ENCODE measurements at places on chromosomes 4 and X.

DNA sequence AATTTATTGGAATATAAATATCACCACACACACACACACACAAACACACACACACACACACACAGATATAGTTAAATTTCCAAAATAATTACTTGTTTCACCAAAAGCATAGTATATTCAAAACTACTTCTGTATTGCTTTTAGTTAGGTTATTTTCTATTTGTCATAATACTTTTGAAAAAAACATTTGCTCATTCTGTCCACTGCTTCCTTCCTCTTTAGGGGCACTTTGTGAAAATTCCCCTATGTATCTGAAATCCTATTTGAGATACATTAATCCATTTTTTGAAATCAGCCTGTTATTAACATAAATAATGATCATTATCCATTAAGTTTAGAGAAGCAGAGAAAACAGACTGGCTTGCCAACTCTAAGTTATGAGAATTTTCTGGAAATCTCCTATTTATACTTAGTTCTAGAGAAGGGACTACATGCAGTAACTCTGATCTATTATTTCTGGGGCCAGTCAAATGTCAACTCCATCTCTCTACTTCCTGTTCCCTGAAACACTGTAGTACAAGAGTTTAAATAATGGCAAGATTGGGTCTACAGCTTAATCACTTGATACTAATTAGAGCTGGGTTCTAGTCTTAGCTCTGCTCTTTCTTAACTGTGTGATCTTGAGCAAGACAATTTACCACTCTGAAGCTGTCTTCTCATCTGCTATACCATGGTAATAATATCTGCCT lies 54.4 kb upstream of the GPR174 start:
- DNase-seq, result no peak

- DNase-seq, result no peak
These were observed 19.3 kb downstream of the CCDC158 start for GRCh38 chr4:76401654-76402053.

GRCh38 chr4:185743722-185744487 lies 68.1 kb downstream of the SORBS2 start:
- DNase-seq, result no peak

DNA sequence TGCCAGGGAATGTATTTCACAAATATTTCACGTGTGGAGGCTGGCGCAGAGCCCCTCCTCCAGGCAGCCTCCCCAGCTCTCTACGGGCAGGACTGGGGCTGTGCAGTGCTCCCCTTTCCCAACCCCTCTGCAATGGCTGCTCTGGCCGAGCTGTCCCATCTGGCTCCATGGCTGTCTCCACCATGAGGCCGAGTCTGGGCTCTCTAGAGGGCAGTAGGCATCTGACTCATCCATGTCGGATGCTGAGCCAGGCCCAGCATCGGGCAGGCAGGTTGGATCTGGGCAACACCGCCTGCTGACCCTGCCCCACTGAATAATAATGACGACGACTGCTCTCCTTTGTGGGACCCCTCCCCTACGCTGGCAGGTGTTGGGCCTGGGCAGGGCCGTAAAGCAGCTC lies 11.0 kb upstream of the SH3TC1 start:
- no peak for DNase-seq

DNA sequence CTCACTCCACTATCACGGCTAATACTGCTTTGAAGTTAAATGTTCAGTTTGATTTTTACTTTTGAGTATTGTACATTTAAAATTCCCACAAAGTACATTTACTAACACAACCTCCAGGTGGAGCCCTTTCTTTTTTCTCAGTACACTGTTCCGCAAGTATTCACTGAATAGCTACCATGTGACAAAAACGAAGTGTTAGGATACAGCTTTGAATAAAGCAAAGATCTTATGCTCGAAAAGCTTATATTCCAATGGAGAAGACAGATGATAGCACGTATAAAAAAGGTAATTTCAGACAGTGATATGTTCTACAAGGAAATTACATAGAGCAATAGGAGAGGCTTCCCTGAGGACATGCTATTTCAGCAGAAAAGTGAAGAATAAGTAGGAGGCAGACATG lies 60.7 kb upstream of the ABCG2 start:
- peak; percentile 38 for DNase-seq

GRCh38 chrX:3403748-3404147 lies 57.3 kb upstream of the MXRA5 start:
- peak; percentile 46 for DNase-seq
